ENCODE measurements at places on chromosomes 11 and 22.

GRCh38 chr22:27780161-27780575, 21.4 kb downstream of the MN1 start:
- DNase-seq = no peak

DNA sequence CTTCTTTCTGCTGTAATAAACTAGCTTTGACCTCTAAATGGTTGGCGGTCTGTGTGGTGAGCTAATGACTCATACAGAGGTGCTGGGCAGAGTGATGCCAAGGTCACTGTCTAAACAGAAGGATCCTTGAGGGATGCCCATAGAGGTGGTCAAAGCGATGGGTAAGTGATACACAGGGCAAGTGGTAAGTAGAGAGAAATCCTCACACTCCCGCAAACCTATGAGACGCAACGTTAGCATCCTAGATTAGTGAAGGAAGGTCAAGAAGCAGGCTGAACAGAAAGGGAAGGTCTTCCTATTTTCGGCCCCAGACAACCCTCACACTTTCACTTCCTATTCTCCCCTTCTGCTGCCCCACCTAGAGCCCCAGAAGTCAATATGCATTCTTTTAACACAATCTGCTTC, 65.6 kb upstream of the SESN3 start:
- DNase-seq = no peak

- DNase-seq = no peak
These were observed 17.5 kb downstream of the FAM227A start for GRCh38 chr22:38638728-38639127.

DNA sequence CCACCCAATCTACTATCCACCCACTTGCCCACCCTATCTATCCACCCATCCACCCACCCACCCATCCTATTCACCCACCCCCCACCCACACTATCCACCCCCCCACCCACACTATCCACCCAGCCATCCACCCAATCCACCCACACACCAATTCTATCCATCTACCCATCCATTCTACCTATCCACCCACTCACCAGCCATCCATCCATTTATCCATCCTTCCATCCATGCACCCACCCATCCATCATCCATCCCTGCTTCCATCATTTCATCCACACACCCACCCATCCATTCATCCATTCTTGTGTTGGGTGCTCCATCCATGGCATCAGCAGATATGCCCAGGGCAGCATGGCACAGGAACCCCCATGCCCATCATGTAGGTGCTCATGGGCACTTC, 1206.6 kb downstream of the BRD1 start:
- DNase-seq = no peak

DNA sequence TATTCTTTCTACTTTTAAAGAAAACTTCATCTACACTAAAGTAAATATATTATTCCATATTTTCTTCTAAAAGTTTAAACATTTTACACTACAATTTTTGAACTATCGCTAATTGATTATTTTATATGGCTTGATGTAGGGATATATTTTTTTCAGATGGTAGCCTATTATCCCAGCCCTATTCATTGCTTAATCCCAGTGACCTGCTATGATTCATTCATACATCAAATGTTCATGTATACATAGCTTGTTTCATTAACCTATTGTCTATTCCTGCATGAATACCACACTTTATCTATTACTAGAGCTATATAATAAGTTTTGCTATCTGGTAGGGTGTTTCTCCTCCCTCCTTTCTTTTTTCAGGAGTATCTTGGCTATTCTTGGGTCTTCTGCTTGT, 5.0 kb upstream of the ROBO4 start:
- no peak for DNase-seq

DNA sequence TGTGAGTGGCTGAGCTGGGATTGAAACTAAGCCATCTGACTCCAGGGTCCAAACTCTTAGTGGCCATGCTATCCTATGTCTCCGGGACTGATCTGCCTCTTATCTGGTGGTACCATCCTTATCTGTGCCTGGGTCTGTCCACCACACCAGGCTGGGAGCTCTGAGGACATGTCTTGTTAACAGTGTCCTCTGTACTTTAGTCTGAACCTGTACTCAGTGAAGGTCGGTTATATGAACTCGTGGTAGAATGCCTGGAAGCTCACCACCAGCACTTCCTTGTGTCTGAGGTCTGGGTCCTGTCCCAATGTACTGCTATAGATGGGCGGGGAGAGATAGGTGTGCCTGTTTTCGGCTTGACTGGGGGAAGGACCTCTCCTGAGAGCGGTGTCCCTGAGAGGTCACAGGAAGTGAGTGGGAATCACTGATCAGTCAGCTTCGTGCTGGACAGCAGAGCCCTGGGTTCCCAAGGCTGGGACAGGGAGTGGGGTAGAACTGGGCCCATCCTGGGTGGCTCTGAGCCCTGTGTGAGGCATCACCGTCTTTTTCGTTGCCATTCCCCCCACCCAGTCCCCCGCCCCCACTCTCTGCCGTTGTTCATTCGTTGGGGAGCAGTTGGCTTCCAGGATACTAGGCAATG, 8.9 kb downstream of the MYO7A start:
- no peak for DNase-seq

- no peak for DNase-seq
These were observed 35.4 kb downstream of the SBF1 start for GRCh38 chr22:50439314-50439870.

- no peak for DNase-seq
These were observed 8.9 kb downstream of the RELT start for GRCh38 chr11:73384872-73385689.

GRCh38 chr22:35539487-35539886, 1.1 kb upstream of the RASD2 start:
- no peak for DNase-seq

GRCh38 chr11:81373986-81374385, 1359.7 kb downstream of the FAM181B start:
- no peak for DNase-seq

- no peak for DNase-seq
These were observed 15.2 kb downstream of the DDX17 start for GRCh38 chr22:38490915-38491314.

GRCh38 chr11:88414981-88415413, 77.5 kb upstream of the CTSC start:
- no peak for DNase-seq

GRCh38 chr22:30212363-30212995, 34.1 kb downstream of the LIF start:
- no peak for DNase-seq

DNA sequence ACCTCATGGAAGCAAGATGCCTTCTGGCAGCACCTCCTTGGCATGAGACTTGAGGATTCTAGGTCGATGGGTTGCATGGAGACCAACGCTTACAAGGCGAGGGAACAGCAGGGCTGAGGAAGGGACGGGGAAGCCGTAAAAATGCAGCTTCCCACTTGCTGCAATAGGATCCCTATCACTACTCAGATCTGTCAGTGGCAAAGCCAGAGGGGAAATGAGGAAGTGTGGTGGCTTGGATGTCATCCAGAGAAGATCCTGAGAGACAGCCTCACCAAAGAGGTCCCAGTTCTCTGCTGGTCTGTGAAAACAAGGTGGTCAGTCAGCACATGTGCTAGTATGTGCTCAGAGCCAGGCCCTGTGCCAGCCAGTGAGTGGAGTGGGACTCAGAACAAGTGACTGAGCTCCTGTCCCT, 22.2 kb downstream of the CYB5R2 start:
- DNase-seq = no peak

GRCh38 chr11:64529559-64530520, 61.2 kb upstream of the SLC22A12 start:
- DNase-seq = no peak

DNA sequence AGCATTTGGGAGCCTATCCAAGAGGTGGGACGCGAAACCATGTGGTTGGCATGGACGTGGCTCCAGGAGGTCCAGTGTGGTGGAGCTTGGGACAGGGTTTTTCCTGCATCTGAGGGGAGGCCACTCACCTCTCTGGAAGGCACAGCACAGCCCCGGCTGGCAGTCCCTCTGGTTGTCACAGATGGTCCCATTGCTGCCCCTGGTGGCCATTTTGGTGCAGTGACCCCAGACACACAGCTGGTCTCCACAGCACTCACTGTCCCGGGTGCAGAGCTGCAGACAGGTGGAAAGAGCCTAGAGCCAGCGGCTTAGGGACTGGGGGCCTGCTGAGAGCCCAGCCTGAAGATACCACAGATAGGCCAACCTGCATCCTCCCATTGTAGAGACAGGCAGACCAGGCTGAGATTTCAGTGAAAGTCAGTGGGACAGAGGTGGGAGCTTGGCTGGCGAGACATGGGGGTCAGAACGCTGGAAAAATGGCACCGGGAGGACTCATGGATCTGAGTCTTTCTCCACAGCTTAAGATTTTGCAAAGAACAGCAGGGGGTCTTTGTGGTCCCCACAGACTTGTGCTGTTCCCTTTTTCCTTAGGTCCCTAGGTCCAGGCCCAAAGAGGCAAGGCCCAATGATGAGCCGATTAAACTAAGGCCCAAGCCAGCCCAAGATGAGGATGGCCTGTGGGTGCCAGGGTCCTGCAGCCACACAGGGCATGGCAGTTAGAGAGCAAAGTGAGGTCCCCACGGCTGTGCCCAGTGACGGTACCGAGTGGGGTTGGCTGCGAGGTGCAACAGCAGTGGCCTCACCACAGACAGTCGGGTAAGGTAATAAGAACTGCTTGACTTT, 41.4 kb downstream of the DKK3 start:
- peak; percentile 38 for DNase-seq

- DNase-seq = no peak
These were observed 26.0 kb downstream of the LIMK2 start for GRCh38 chr22:31238057-31238456.

- DNase-seq = no peak
These were observed 293.5 kb downstream of the MN1 start for GRCh38 chr22:27507935-27508526.

GRCh38 chr11:3109921-3110706, 52.9 kb upstream of the CARS1 start:
- DNase-seq = peak; percentile 68

- no peak for DNase-seq
These were observed 18.2 kb upstream of the C11orf96 start for GRCh38 chr11:43924112-43924855.

- no peak for DNase-seq
These were observed 12.9 kb downstream of the ADORA2A start for GRCh38 chr22:24440270-24440717.

Data from iPS DF 19.7 (cell line).